Stimulated activated naive CD8-positive, alpha-beta T cell treated with anti-CD3 and anti-CD28 coated beads, Interleukin-15, Interleukin-2, amounts not matched to agents 100 U/mL and 50 U/mL, for 24 hours (primary cell): ENCODE measurements at places on chromosomes 7 and 10.

GRCh38 chr7:16581286-16581685, 54.7 kb downstream of the LRRC72 start:
- DNase-seq = no peak

- no peak for DNase-seq
Observed at GRCh38 chr10:80893256-80893655, 355.6 kb downstream of the SH2D4B start.

DNA sequence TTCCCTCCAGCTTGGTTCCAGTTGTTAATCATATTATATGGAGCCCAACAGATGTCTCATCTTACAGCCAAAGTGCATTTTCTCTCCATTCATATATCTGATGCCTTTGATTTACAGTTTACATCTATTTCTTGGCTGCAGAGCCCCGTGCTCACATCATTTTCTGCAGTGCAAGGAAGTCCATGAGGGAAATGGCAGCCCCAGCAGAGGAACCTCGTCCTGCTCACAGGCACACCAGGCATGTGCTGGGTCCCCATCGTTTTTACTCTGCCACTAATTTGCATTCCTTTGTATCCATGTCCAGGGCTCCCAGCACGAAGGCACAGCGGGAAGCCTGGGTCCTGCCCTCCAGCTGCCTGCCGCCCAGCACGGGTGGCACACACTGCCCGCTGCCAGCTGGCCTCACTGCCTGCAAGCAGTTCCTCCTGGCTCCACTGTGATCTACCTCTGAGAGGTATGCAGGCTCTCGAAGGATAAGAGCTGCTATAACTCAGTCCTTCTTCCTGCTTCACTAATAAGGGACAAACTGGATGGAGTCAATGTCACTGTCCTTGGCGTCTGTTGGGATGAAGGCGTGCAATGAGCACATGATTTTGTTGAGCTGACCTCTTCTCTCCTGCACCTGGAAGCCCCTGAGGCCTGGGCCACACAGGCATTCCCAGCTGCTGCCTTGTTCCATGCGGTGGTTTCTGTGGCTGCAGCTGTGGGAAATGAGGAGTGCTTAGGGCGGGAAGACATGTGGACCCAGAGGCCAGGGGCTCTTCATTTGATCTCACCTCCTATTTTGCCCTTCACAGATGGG, 583.6 kb upstream of the MGMT start:
- DNase-seq = no peak

GRCh38 chr10:85873063-85873462, 493.5 kb downstream of the GRID1 start:
- DNase-seq = no peak

- DNase-seq = no peak
Observed at GRCh38 chr10:69612760-69613159, 17.3 kb upstream of the FAM241B start.

GRCh38 chr10:121983852-121984251, 5.1 kb upstream of the TACC2 start:
- DNase-seq = no peak

DNA sequence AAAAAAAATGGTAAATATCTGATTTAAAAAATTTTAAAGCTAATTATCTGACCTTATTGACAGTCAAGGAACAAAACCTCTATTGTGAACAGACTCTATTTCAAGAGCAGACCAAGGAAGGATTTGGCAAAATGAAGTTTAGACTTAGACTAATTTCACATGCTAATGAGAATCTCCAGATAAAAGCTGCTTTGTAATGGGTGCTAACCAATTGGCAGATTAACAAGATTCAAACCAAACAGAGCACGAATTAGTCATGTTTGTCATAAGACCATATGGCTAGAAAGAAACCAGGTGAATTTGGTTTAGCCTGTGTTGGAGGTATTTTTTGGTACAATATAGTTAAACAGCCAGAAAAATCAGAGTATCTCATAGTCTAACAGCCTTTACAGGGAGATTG, 429.1 kb upstream of the NFE2L3 start:
- no peak for DNase-seq
